NCI-H1694 treated with DMSO at 0.1 percent for 48 hours (cell line): ENCODE measurements at places on chromosomes 1 and 21.
A peak's percentile ranks its signal among the peaks of the same experiment; 100 is the strongest.

GRCh38 chr1:53576381-53576801, 117.2 kb downstream of the DMRTB1 start:
- no peak for DNase-seq

DNA sequence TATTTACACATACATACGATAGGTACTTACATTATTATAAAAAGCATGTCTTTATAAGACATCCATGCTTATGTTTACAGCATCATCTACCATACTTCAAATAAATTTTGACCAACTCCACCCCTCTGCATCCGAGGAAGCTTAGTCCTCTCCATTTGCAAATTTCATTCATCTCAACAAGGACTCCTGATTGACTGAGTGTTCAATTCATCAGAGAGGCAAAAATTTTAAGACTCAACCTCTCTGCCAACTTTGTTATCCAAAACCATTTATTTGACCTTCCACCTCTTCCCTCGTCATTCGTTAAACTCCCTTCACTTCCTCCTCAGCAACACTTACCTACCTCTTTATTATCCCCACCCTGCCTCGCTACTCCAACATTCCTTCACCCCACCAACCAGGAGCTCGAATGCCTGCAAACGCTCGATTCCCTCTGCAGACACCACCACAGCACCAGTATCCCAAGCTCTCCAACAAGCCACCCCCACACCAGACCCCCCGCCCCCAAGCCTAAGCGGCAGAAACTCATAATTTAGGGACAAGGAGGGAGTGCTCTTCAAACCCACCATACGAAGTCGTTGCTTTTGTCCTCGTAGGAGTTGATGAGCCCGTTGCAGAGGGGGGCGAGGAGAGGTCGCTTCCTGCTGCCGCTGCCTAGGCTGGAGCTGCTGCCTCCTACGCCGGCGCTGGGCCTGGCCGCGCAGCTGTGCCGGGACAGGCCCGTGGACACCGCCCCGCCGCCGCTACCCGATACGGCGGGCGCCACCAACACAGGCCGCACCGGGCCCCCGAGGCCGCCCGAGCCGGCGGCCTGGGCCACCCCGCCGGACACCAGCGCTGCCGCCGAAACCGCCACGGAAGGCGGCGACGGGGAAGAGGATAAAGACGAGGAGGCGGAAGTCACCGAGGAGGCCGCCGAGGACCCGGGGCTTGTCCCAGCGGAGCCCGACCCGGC, 803 bp downstream of the COP1 start:
- DNase-seq: peak; percentile 36

GRCh38 chr1:218374401-218375353, 29.5 kb downstream of the TGFB2 start:
- DNase-seq: no peak

GRCh38 chr1:24966724-24967346, 36.8 kb upstream of the RUNX3 start:
- DNase-seq: no peak

GRCh38 chr1:197632005-197632404, 143.3 kb downstream of the DENND1B start:
- DNase-seq: peak; percentile 15

- DNase-seq: no peak
Measured at GRCh38 chr21:34179204-34179935, 106.0 kb downstream of the MRPS6 start.

DNA sequence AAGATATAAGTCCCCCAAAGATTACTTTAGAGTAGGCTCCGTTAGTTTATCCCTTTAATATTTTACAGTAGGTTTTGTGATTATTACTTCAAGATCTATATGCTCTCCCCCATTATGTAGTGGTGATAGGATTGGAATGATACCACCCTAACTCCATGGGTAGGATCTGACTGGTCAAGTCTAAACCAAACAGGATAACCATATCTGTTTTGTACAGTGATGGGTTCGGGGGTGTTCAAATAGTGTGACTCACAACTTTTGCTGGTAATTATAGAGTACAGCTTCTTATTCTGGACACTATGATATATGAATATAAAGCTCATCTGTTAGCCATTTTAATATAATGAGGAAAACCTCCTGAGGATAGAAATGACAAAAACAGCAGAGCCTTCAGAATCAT, 85.8 kb upstream of the GFI1 start:
- no peak for DNase-seq

- no peak for DNase-seq
Measured at GRCh38 chr1:11550664-11551283, 71.8 kb downstream of the DISP3 start.

GRCh38 chr1:233916706-233917105, 12.2 kb downstream of the SLC35F3 start:
- no peak for DNase-seq

- DNase-seq: no peak
Measured at GRCh38 chr1:1788136-1788535, 9.9 kb upstream of the NADK start.

DNA sequence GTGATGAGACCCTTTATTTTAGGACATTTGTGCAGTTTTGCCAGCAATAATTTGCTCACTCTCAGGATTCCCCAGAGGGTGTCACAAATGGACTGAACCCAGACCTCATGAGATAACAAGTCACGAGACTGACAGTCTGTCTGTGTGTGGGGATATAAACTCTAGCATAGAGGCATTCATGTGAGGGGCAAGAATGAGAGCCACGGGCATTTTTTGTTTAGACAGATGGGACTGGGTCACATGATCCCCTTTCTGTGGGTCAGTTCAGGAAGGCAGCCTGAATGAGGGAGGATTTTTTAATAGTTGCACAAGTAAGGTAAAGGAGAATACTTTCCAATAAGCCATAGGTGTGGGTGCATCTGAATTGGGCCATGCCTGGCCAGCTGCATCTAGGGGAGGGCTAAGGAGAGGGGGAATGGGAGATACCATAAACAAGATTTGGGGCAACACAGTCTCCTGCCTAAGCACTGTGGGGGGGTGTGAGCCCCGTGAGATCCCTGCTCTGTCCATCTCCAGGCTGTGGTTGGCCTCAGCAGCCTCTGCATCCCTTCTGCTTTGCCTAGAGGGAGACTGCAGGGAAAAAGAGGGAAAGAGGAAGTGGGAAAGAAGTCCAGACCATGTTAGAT, 66.6 kb downstream of the NAV1 start:
- DNase-seq: no peak

GRCh38 chr21:27796106-27796505, 829.2 kb upstream of the ADAMTS5 start:
- DNase-seq: no peak

DNA sequence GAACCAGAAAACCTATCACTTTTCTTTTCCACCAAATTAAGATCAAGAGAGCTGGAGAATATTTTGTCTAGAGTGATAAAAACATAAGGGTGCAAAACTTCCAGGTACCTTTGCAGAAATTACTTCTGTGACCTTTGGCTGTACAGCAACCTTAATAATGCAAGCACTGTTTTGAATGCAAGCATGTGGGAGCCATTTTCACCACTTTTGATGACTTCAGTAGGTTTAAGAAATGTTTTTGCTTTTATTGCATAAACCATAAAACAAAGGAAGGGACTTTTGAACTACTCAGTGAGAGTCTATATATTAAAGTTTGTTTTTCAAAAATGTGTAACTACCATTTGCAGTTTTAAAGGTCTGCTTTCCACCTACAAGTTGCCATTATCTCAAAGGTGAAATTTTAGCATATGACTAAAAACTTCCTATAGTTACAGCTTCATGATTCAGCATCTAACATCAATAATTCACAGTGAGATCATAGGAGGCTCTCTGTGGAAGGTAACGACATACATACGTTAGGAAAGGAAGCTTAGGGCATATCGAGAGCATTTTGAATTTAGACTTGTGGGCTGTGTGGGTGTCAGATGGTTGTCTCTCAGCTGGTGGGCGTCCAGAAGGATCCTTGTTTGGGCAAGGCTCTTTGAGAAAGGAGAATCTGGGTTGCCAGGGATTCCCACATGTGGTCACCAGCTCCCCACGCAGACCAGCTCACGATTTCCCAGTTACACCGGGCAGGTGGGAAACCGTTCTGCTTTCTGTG, 1.1 kb upstream of the GADD45A start:
- DNase-seq: no peak

DNA sequence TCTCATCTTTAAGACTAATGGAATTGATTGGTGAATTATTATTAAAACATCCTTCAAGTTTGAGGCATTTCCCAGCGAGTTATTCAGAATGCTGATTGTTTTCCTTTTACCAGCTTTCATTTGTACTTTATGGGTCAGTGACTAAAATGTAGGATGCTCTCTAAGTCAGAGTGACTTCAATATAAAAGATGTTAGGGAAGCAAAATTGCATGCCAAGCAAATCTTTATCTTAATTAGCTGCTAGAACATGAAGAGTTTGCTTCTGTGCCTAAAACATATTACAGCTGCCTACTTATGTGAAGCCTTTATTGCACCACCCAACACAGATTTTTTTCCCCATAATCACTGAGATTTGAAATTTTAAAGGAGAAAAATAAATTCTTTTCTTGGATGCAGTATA, 79.8 kb upstream of the CYYR1 start:
- DNase-seq: no peak

DNA sequence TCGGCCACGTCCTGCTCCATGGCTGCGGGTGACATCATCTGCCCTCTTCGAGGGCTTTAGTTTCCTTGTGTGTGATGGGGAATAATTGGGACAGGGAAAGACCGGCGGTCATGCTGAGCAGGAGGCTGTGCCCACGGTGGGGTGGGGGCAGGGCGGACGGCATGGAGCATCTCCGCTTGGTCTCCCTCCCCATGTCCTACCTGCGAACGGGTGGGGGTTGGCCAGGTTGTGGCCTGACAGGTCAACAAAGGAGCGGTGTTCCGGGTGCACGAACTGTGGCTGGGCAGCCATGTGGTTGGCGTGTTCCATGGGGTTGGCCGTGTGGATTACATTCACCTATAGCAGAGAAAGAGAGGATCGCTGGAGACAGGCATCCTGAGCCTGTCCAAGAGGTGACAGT, 80.0 kb downstream of the PIK3CD start:
- no peak for DNase-seq

- DNase-seq: no peak
Measured at GRCh38 chr1:116166011-116166571, 54.9 kb downstream of the MAB21L3 start.
